ENCODE measurements at places on chromosomes 1 and 21.

GRCh38 chr1:186143481-186143880 lies 231.6 kb downstream of the TPR start:
- DNase-seq = no peak

DNA sequence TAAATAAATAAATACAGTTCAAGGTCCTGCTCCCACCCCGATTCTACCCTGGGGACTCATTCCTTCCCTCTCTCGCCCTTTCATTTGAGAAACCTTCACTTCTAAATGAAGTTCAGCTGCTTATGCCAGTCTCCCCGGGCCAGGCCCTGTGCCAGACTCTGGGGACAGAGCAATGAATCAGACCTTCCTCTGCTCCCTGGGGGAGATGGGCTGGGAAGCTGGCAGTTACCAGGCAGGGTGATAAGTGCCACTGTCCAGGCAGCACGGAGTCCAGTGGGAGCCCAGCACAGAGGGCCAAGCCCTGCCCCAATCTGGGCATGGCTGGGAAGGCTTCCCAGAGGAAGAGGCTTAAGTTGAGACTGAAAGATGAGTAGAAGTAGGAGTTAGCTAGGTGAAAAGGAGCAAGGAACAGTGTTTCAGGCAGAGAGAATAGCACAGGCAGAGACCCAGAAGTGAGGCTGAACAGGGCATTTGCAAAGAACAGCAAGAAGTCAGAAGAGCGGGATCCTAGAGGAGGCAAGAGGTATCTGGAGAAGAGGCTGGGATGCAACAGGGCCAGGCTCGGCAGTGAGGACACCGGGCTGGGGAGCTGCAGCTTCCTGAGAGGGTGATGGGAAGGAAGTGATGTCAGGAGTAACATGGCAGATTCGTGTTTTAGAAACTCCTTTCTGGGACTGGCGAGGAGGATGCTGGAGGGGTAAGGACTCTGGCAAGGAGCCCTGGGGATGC lies 13.5 kb downstream of the KCNQ4 start:
- no peak for DNase-seq

GRCh38 chr1:59743324-59744091 lies 71.2 kb upstream of the HOOK1 start:
- no peak for DNase-seq

DNA sequence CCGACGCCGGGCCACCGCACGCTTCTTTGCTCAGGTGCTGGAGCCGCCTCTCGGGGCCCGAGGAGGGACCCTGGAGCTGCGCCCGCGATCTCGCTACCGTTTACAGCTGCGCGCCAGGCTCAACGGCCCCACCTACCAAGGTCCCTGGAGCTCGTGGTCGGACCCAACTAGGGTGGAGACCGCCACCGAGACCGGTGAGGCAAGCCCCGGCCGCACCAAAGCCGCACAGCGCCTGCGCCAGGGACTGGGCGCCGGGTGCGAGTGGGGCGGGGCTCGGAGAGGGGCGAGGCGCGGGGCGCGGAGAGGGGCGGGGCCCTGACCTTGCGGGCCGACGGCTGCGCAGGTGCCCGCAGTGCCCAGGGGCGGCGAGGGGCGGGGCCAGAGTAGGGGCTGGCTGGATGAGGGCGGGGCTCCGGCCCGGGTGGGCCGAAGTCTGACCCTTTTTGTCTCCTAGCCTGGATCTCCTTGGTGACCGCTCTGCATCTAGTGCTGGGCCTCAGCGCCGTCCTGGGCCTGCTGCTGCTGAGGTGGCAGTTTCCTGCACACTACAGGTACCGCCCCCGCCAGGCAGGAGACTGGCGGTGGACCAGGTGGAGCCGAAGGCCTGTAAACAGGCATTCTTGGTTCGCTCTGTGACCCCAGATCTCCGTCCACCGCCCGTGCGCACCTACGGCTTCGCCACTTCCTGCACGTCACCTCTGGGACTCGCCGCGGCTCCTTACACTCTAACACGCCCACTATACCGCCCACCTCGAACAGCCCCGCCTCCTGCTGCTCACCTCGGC lies 9.8 kb upstream of the CDC20 start:
- DNase-seq = peak; percentile 87

DNA sequence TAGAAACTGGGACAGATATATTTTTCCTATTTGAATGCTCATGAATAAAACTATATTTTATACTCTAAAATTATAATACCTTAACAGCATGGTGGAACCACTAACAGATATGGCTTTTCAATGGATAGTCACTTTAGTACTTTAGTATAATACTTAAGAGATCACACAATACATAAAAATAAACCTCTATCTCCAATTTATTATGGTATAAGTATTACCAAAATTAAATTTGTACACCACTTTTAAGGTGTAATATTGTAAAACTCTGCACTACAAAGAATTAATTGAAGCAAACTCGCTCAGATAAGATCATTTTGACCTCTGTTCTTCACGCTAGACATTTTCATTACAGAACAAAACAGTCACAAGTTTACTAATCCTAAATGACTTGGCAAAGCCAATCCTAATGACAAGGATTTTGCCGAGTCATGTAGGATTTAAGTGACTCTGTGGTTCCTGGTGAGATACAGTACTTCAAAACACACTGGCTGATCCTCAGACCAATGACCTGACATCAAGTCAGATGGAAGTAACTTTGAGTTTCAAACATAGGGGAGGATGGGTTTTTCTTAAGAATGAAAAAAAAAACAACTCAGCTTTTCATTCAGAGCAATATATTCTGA lies 200.6 kb downstream of the SMYD3 start:
- DNase-seq = no peak

DNA sequence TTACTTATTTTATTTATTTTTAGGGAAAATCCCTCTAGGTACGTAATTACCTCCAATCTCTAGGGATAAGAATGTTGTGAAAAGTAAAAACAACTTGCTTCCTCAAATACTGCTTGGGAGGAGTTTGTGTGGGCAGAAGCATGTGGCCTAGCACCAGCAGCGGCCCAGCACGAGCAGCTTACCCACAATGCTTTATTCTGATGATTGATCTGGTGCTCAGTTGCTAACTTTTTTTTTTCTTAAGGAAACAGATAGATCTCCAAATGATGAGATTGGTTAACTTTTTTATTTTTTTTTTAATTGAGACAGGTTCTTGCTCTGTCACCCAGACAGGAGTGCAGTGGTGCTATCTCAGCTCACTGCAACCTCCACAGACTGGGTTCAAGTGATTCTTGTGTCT lies 4.2 kb downstream of the CLIC6 start:
- no peak for DNase-seq

- no peak for DNase-seq
These were observed 14.0 kb downstream of the SLC37A1 start for GRCh38 chr21:42527489-42528158.

DNA sequence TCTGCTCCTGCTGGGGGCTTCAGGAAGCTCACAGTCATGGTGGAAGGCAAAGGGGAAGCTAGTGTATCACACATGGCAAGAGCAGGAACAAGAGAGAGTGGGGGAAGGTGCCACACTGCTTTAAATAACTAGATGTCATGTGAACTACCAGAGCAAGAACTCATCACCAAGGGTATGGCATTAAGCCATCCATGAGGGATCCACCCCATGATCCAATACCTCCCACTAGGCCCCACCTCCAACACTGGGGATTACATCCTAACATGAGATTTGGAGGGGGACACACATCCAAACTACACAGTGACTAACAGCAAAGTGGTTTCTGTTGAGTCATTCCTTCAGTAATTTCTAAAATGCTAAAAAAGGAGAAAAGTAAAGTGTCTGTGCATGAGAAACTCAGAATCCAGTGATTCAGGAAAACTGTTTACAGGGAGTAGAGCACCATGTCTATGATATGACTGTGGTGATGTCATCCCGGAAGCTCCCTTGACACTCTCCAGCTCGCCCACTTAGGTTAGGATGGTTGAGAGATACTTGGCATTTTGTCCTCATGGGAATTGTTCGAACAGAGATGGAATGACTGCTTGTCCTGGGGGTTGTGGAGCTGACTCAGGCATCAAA lies 50.3 kb downstream of the CHD1L start:
- DNase-seq = peak; percentile 73

DNA sequence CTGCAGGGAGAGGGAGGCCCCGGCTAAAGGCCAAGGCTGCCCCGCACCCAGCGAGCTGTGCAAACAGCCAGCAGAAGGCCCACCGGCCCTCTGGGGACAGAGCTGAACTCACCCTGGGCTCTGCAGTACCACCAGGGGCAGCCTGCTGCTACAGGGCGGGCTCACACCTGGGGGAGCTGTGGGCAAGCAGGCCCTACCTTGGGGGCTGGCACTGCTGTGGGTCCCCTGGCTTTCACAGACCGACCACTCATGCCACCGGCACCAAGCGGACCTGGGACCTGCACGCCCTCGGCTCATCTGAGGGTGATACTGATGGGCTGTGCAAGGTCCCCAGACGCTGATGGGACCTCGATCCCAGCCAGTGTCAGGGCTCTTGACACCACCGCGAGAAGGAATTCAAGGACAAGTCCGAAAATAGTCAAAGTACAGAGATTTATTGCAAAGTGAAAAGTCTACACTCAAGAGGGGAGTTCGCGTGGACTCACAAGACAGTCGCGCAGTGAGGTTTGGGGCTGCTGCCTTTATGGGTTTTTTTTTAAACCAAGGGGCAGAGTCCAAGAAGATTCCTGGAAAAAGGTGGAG lies 61.0 kb upstream of the ADARB1 start:
- DNase-seq = no peak

GRCh38 chr1:246427611-246428010 lies 79.5 kb downstream of the SMYD3 start:
- no peak for DNase-seq

GRCh38 chr21:37815893-37816292 lies 100.4 kb downstream of the KCNJ6 start:
- DNase-seq = no peak

DNA sequence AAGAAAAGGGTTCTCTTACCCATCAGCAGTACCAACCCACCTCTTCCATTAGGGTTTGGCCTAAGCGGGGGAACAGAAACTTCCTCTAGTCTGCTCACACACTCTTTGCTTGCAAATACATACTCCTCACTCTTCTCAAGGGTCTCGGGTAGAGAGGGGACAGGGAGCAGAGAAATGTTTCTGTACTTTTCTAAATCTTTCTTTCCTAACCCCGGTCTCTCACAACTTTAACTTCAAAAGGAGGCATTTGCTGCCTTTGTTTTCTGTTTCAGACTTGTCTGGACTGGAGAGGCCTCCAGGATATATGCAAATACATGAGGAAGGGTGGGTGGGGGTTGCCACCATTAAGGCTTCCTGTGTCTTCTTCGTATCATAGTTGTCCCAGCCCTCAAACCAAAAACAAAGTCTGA lies 10.5 kb upstream of the LAX1 start:
- DNase-seq = no peak

- peak; percentile 22 for DNase-seq
These were observed 104.6 kb downstream of the ENAH start for GRCh38 chr1:225548140-225548857.

- DNase-seq = no peak
These were observed 2.8 kb upstream of the SSU72 start for GRCh38 chr1:1577367-1578011.

DNA sequence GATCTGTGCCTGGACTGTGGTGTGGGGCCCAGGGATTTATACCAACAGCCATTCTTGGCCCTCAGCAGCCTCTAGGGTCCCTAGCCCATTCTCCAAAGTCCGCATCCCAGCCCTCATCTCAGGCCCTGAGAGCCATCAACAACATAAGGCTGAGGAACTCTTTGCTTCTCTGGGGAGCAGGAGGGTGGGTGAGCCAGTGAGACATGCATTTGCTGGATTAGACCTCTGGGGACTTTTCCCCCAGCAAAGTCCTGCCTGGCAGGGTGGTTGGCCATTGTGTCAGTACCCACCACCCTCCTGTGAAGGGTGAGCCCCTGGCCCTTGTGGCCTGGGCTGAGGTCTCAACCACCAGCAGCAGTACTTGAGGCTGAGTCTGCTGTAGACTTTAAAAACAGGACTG lies 24.2 kb upstream of the FAM20B start:
- DNase-seq = peak; percentile 2

DNA sequence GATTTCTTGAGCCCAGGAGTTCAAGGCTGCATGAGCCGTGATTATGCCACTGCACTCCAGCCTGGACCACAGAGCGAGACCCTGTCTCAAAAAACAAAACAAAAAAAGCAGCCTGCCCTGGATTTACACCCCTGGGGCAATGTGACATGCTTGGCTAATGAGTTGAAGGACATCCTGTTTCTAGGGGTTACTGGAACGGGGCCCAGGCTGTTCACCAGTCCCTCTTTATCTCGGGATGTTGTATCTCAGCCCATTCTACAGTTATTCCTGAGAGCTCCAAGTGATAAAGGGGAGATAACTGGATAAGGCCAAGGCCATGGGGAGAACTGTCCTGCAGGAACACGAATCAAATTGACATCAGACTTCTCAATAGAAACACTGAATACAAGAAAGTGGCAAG lies 21.7 kb upstream of the S100A2 start:
- no peak for DNase-seq

DNA sequence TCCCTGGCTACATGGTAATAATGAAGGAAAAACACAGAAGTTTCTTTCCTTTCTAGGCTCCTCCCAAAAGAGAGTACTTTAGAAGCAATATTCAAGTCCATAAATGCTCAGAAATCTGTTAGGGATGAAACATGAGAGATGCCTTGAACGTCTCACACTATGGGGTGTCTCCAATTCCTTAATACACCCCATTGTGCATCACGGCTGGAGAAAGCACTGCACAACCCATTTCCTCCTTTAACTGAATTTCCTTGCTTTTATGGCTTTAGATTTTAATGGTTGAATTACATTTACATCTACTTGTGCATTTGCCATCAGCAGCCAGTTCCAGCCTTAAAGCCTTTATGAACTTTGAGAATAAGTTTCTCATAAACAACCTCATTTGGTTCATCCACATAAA lies 498.9 kb upstream of the PTBP2 start:
- no peak for DNase-seq

DNA sequence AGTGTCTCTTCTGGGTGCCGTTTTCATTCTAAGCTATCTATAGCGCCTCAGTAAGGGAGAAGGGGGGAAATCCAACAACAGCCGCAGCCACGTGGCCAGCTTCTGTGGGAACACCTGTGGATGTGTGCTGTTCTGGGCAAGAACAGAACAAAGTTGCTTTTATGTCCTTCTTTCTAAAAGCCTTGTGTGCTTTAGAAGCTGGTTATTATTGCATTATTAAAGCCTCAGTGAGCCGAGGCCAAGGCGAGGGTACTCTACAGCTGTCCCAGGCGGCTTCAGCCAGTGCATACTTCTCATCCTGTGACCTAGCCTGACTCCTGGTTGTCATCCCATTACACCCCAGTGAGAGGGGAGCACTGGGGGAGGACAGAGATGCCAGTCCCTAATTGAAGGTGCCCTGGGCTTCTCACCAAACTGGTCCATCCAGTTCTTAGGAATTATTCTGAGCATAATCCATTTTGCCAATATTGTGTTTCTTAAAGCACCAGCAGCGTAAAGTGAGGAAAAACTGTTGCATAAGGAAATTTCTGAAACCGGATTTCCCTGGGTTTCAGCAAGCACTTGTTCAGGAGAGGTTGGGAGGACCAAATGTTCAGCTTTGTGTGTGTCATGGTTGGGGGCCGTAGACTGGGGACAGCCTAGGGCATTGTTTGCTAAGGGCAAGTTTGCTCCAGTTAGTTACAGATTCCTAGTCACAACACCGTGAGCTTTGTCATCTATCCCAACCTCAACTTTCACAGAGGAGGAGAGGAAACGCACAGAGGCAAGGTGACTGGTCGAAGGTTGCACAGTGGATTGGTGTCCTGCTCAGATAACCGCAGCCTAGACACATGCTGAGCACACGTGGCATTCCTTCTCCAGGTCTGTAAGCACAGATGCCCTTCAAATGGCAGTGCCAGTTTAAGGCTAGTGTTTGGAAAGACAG lies 61.0 kb upstream of the ATP1A1 start:
- DNase-seq = no peak

GRCh38 chr1:104878203-104878909 lies 1128.7 kb downstream of the AMY1C start:
- DNase-seq = no peak

All from AG20443 (cell line).